NCI-H2171 treated with DMSO at 0.1 percent for 48 hours (cell line): ENCODE measurements at places on chromosomes 2 and 18.

- no peak for DNase-seq
Measured at GRCh38 chr2:117557626-117558025, 256.9 kb upstream of the DDX18 start.

GRCh38 chr18:31773774-31774476 is 13.2 kb upstream of the SLC25A52 start:
- no peak for DNase-seq

GRCh38 chr2:126634273-126634861 is 21.6 kb upstream of the GYPC start:
- peak; percentile 42 for DNase-seq

- DNase-seq = peak; percentile 99
Measured at GRCh38 chr2:98479959-98480524, 35.4 kb downstream of the INPP4A start.

DNA sequence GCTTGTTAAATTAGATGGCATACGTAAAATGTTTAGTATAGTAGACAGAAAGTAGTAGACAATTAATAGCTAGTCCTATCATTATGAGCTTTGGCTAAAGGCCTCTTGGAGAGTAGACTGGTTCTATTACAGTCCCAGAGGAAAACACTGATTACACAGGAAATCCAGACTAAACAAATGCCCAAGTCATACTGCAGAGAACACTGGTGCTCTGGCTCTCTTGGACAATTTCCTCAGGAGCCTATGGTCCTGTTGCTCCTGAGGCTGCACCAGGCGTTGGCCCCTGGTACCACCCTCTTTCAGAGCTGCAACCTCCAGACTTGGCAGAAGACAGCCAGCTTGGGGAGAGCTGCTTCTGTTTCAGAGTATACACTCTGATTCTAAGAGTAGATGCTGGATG is 41.8 kb downstream of the STAT1 start:
- no peak for DNase-seq

GRCh38 chr2:196344397-196344796 is 173.0 kb upstream of the STK17B start:
- DNase-seq = no peak

DNA sequence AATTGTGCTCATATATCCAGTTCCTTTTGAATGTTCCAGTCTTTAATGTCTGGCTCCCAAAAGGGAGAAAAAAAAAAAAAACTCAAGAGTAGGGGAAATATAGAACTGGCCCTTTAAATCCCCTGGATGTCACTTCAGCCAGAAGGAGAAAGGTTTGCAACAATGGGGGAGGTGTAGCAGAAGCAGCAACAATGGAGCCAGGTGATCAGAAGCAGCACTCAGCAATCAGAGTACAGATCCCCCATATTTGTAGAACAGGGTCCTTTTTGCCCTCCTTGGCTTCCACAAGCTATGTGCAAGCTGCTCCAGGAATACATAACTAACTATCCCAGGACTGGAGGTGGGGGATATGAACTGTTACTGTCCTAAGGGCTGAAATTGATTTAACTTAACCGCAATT is 25.8 kb upstream of the ZNF397 start:
- DNase-seq = no peak

DNA sequence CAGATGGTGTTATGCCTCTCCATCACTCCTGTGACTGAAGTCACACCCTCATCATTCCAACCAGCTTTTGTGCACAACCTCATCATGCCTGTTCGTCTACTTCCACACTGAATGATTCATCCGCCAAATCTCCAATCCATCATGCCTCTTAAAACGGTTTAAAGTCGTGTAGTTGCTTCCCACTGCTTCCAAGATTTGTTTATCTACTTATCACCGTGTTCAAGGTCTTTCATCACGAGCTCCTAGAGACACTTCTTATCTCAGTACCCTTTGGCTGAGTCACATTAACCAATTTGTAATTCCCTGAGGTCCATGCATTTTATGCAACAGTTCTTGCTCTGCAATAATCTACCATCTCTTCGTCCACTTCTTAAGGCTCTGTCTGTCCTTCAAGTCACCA is 592.3 kb upstream of the ID2 start:
- DNase-seq = no peak

- DNase-seq = no peak
Measured at GRCh38 chr2:223315813-223316212, 263.8 kb downstream of the KCNE4 start.

GRCh38 chr18:72542342-72542741 is 1.8 kb downstream of the CBLN2 start:
- no peak for DNase-seq

DNA sequence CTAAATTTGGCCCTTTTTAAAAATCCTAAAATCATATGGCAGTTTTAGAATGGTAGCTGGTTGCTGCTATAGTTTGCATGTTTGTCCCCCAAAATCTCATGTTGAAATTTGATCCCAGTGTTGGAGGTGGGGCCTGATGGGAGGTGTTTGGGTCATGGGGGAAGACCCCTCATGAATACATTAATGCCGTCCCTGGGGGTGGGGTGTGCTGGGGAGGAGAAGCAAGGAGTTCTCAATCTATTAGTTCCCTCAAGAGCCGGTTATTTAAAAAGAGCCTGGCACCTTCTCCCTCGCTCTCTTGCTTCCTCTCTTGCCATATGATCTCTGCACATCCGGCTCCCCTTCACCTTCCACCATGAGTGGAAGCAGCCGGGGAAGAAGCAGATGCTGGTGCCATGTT is 20.8 kb downstream of the GPATCH11 start:
- DNase-seq = no peak

- no peak for DNase-seq
Measured at GRCh38 chr2:54545702-54546450, 89.7 kb downstream of the SPTBN1 start.

DNA sequence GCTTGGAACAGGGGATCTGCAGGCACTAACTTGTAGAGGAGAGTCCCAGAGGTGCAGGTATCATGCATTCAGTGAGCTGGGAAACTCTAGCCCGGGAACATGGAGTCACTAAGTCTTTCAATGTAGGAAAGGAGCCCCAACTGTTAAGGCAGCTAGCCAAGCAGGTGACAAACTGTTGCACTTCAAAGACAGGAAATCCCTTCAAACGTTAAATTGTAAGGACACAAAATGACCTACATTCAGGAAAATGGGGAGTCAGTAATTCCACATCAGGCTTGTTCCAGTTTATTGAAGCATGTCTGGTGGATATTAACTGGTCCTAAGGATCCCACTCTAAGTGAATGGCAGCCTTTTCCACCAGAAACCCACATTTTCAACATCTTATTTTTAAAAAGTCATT is 364.5 kb downstream of the MTX2 start:
- no peak for DNase-seq

GRCh38 chr18:76443519-76444445 is 51.3 kb downstream of the ZNF516 start:
- DNase-seq = peak; percentile 12

GRCh38 chr18:58800582-58800981 is 64.1 kb upstream of the ZNF532 start:
- DNase-seq = no peak

- no peak for DNase-seq
Measured at GRCh38 chr2:176552501-176553135, 283.4 kb downstream of the MTX2 start.

DNA sequence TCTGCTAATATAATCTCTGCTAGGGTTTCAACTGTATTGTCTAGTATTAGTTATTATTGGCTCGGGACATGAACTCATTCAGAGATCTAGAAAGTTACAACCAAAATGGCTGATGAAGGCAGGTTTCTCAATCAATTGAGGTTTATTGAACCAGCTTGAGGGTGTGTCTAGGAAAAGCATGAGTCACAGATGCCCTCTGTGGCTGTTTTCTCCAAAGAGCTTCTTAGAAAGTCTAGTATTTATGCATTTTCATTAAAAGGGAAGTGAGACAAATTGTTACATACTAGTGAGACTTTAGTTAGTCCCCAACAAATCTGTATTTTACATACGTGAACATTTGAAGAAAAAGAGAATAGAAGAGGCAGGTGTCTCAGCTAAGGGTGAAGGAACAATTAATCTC is 23.0 kb upstream of the RTTN start:
- no peak for DNase-seq

- no peak for DNase-seq
Measured at GRCh38 chr2:228023619-228024018, 152.2 kb downstream of the DAW1 start.

DNA sequence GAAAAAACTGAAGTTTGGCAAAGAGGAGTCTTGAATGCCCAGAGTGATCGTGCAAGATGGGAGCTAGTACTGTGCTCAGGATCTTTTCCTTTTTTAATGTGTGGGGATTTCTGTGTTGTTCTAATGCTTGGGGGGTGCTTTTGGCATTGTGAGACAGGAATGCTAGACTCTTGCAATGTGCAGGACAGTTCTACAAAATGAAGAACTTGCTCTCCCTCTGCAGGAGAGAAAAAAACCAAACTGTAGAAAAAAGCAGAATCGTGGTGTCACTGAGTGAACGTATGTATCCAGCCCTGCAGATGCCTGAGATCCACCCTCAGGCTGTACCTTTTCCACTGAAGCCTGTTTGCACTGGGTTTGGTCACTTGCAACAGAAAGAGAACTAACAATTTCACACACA is 12.1 kb upstream of the TTC39C start:
- DNase-seq = no peak

- DNase-seq = peak; percentile 74
Measured at GRCh38 chr2:234661175-234661574, 164.3 kb upstream of the ARL4C start.

DNA sequence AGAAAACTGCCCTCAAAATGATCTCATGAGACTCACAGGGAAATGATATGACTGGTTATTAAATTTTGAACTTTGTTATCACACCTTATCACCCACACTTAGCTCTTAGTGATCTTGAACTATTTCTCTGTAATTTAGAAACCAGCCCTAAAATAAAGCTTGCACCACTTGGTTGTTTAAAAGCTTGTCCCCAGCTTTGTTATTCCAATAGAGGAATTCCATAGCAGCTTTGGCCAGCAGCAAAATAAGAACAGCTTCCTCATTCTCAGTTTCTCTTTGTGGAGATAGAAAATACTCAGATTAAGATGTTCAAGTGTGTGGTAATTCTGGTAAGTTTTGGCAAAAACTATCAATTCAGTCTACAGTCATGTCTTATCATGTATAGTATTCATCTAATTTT is 54.4 kb upstream of the CCDC68 start:
- no peak for DNase-seq

DNA sequence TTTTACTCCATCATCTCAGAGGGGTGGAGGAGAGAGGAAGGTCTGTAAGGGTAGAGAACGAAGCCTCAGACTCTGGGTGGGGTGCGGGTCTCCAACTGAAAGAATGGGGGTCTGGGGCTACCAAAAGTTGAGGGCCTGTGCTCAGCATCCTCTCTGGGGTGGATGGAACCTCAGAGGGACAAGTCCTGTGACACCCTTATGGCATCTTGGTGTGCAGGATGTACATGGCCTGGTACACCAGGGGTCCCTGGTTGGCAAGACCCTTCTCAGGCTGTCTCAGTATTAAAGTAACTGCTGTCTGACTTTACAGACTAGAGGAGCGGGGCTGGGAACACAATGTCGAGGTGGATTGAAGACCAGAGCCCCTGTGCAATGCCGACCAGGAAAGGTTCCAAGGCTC is 2.3 kb upstream of the SLC4A3 start:
- no peak for DNase-seq

- no peak for DNase-seq
Measured at GRCh38 chr2:71538656-71539265, 85.4 kb downstream of the DYSF start.

DNA sequence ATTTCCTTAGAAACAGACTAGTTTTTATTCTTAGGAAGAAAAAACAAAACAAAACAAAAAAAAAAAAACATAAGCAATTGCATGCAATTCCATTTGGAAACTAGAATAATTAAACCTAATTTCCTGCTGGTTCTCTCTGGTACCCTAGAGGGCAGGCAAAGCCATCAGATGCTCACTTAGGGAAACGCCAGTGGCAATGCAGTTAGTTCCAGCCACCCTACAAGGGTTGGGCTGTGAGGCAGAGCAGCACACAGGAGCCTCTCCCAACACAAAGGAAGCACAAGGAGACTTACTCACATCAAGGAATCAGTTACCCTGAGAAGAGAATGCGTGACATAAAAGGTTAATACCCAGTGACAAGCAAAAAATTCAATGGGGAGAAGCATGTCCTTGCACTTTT is 28.8 kb downstream of the CCDC93 start:
- no peak for DNase-seq

GRCh38 chr2:22838461-22838860 is 546.5 kb upstream of the KLHL29 start:
- no peak for DNase-seq

- no peak for DNase-seq
Measured at GRCh38 chr2:67277450-67277849, 119.7 kb upstream of the ETAA1 start.

DNA sequence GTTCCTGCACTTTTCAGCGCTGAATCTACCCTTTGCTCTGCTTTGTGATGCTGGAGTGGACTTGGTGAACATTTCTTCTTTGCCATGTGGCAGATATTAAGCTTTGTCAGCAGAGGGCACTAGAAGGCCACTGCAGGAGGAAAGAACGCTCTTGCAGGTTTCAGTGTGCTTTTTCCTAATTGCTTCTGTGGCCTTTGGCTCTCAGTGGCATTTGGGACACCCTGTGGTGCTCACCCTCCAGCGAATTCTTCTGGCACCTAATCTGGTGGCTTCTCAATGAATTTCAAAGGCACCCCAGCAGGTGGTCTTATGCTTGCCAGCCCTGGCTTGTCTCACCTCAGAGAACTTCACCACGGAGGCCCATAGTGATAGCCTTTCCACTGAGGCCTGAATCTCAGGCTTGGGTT is 146.7 kb downstream of the MYO3B start:
- DNase-seq = peak; percentile 83

DNA sequence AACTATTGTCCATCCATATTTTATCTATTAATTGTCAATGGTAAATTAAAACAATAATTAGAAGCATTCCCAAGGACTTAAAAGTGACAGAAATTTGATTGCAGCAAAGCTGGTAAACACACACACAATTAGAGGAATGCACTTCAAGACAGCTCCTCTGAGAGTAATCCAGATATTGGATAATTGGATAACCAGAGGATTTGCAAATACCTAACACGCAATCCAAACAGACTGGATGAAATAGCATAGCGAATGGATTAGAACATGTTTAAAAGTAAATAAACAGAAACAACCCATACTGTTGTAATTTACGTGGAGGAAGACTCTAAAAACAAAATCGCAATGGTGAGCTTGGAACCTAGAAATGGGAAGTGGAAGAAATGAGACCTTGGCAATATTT is 239.8 kb downstream of the METTL4 start:
- DNase-seq = no peak

- no peak for DNase-seq
Measured at GRCh38 chr2:237192881-237193280, 107.2 kb downstream of the COPS8 start.

- no peak for DNase-seq
Measured at GRCh38 chr2:117818921-117819320, 4.4 kb downstream of the DDX18 start.
